Bladder microvascular endothelial cell (primary cell): ENCODE measurements at places on chromosomes 2 and 18. TPM values are rescaled to one million over a fixed set of nuclear protein-coding genes. Genes with fewer than 3 reads are reported as not detected.

The NYAP2 gene
- total RNA-seq: not detected in 2 replicates

The GATA6 gene
- total RNA-seq: 0.44 and 0.49 TPM in 2 replicates

The SEPTIN10 gene
- total RNA-seq: 99.7 and 122 TPM in 2 replicates

The PSTPIP2 gene
- 0.65 and 3.6 TPM in 2 replicates for total RNA-seq

The TM4SF20 gene
- total RNA-seq: not detected in 2 replicates

The NEB gene
- 0.16 and 1.1 TPM in 2 replicates for total RNA-seq

The CAPG gene
- 28.0 and 102 TPM in 2 replicates for total RNA-seq

The RNF149 gene
- 32.4 and 43.9 TPM in 2 replicates for total RNA-seq

The RTP5 gene
- not detected in 2 replicates for total RNA-seq

The NEU4 gene
- total RNA-seq: not detected in 2 replicates

The LYPD6 gene
- 1.5 and 15.9 TPM in 2 replicates for total RNA-seq

The TAF4B gene
- total RNA-seq: 1.9 and 3.4 TPM in 2 replicates

The COL4A3 gene
- not detected in 2 replicates for total RNA-seq

The CDKL4 gene
- 0.16 and 0.19 TPM in 2 replicates for total RNA-seq

The LCT gene
- total RNA-seq: under 0.01 TPM in 1 of 2 replicates, not detected in the other

The CNGA3 gene
- total RNA-seq: not detected in 2 replicates

The HRH4 gene
- total RNA-seq: not detected in 2 replicates

The DPY30 gene
- total RNA-seq: 57.8 and 58.5 TPM in 2 replicates

The KCNG2 gene
- 0.63 TPM in 1 of 2 replicates, not detected in the other for total RNA-seq

The DYNAP gene
- total RNA-seq: not detected in 2 replicates

The WDR33 gene
- 16.7 and 59.1 TPM in 2 replicates for total RNA-seq
